ENCODE measurements at places on chromosomes 16 and 17.

DNA sequence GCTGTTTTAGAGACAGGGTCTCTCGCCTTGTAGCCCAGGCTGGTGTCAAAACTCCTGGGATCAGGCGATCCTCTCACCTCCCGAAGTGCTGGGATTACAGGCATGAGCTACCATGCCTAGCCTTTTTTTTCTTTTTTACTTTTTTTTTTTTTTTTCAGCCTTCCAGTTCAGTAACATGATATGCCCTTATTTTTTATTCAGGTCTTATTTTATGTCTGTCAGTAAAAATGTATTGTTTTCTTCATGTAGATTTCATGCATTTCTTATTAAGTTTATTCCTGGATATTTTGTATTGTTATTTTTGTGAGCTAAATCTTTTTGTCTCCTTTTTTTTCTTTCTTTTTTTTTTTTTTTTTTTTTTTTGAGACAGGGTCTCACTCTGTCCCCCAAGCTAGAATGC, 2.7 kb upstream of the FOXN1 start:
- DNase-seq, result no peak

GRCh38 chr17:21250854-21251253, 2.4 kb downstream of the NATD1 start:
- DNase-seq, result no peak

- DNase-seq, result no peak
Measured at GRCh38 chr16:4876646-4877379, 29.5 kb downstream of the UBN1 start.

GRCh38 chr17:78062596-78062995, 66.0 kb downstream of the TMC6 start:
- no peak for DNase-seq

GRCh38 chr17:72976971-72977770, 115.3 kb downstream of the SLC39A11 start:
- DNase-seq, result no peak

- DNase-seq, result no peak
Measured at GRCh38 chr17:55177159-55177854, 87.5 kb upstream of the HLF start.

GRCh38 chr17:2070241-2071023, 15.5 kb downstream of the HIC1 start:
- DNase-seq, result no peak

- DNase-seq, result no peak
Measured at GRCh38 chr16:23745263-23745662, 9.6 kb upstream of the CHP2 start.

- DNase-seq, result no peak
Measured at GRCh38 chr16:11677959-11678881, 10.0 kb downstream of the SNN start.

GRCh38 chr16:66425651-66426050, 1.4 kb upstream of the BEAN1 start:
- DNase-seq, result no peak

DNA sequence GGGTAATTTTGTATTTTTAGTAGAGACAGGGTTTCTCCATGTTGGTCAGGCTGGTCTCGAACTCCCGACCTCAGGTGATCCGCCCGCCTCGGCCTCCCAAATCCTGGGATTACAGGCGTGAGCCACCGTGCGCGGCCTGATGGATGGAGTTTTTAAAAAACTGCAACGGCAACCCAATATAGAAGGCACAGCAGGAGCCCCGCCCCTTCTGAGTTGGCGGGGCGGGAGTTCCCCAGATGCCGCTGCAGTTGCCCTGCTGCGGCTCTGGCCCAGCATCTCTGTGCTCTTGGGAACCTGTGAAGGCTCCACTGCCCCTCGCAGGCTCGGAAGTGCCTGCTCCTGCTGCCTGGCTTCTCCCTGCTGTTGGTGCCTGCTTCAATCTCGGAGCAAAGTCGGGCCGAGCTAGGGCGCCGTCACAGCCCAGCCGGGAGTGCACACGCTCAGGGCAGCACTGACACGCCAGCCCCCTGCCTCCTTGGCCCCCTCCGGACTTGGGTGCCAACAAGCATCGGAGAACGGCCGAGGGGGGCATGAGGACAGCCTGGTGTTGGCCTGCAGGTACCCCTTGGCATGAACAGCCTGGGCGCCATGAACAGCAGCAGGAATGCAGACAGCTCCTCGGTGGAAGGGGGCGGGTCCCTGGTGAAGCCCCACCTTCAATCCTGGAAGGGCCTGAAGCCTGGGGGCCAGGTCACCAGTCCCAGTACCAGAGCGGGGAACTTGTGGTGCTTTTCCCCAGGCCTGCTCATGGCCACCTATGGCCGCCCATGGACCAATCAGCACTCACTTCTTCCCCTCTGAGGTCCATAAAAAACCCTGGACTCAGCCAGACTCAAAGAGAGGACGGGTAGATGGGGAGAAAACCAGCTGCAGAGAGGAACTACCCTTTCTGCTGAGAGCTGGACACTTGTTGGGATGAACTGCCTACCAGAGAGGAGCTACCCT, 2.3 kb upstream of the NT5M start:
- DNase-seq, result no peak

GRCh38 chr17:29608986-29609385, 13.7 kb downstream of the CORO6 start:
- no peak for DNase-seq

DNA sequence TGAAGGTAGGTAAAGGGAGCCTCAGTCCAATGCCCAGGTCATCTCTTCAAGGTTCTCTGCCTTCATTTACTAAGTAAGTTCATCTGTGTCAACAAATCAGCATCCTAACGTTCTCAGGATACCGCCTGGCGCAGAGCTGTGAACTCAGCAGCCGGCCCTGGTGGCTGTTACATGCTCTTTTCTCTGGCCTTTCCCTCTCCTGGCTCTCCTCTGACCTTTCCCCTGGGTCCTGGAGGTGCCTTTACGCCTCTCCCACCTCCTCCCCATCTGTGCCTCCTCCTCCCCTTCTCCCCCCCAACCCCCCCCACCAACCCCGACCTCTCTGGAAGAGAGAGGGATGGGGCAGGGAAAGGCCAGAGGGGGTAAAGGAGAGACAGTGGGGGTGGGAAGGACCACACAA, 19.5 kb downstream of the COTL1 start:
- DNase-seq, result no peak

DNA sequence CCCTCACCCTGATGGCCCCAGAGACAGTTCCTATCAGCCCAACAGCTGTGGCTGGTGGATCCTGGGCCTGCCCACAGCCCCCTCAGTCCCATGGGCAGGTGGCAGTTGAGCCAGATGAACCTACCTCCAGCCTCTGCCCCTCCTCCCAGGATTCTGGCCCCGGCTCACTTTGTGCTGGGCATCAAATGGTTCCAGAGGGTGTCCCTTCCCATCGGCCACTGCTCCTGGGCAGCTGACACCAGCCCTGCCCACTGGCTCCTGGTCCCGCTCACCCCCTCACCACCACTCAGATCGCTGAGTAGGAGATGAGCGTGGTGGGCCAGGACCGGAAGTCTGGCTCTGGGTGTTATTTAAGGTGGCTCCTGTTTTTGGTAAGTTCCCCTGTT, 2.0 kb downstream of the TTYH2 start:
- DNase-seq, result no peak
